ENCODE measurements at places on chromosomes 11 and 22.
A peak's percentile ranks its signal among the peaks of the same experiment; 100 is the strongest.

- DNase-seq, result no peak
Observed at GRCh38 chr22:50438305-50439275, 36.2 kb downstream of the SBF1 start.

GRCh38 chr11:35308157-35308556 lies 111.2 kb downstream of the SLC1A2 start:
- no peak for DNase-seq

DNA sequence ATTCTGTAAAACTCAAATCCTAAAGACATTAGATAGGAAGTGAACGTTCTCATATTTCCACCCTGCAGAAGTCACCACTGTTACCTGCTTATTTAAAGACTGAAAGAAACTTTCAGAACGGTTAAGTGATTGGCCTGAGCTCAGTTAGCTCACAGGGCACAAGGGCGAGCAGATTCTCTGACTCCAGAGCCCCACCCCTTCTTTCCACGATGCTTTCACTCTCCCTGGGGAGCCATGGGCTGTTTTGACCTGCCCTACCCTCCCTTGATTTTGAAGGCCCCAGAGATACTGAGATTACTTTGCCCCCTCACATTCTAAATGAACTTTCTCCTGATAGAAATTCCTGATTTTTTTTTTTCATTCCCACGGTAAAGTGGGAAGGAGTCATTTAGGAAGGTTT lies 33.9 kb downstream of the ARHGAP1 start:
- no peak for DNase-seq

DNA sequence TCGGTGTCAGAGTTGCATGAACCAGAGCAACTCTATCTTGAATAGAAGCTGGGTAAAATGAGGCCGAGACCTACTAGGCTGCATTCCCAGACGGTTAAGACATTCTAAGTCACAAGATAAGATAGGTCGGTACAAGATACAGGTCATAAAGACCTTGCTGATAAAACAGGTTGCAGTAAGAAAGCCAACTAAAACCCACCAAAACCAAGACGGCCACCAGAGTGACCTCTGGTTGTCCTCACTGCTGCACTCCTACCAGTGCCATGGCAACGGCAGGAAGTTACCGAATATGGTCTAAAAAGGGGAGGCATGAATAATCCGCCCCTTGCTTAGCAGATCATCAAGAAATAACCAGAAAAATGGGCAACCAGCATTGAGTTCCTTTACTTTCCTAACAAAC lies 2.4 kb upstream of the KAT5 start:
- DNase-seq, result no peak

DNA sequence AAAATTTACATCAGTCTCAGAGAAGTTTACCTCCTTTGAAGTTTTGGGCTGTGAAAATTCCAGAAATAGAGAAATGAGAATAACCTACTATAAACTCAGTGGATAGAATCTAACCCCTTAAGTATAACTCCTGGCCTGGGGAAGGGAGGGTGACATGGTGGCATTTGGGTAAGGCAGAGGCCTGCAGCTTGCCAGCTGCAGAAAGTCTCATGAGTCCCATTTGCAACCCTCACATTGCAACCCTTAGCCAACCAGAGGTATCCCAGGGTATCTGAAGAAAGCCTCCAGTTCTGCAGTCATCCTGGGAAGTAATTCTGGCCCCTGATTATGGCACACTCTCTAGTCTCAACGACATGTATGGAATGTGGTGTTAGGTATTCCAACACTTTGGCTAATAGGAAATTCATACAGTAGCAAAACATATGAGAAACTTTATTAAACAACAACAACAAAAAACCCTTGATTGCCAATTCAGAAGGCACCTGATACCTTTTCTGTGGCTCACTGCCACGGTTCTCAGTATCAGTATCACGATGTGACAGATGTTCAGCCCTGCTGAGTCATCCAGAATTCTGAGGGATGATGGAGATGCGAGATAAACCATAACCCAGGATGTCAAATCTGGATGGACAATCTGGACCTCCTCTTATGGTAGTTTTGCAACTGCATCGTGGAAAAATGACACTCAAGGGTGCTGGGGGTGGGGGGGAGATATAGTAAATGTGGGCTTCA lies 743.4 kb downstream of the NELL1 start:
- no peak for DNase-seq

DNA sequence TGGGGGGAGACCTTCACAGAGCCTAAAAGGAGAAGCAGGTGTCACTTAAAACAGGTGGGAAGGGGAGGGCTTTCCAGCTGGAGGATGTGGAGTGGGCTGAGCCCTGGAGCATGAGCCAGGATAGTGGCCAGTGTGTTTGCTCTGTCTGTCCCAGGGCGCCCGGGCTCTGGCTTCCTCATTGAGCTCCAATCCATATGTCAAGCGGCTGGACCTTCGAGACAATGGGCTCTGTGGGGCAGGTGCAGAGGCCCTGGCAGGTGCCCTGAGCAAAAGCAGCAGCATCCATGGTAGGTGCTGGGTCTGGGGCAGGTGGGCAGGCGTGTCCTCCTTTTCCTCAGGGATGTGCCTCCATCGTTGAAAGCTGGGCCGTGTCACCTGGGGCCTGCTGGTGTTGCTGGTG lies 2.0 kb downstream of the LRRC74B start:
- no peak for DNase-seq

- no peak for DNase-seq
Observed at GRCh38 chr11:101127699-101128570, 1.7 kb downstream of the PGR start.

DNA sequence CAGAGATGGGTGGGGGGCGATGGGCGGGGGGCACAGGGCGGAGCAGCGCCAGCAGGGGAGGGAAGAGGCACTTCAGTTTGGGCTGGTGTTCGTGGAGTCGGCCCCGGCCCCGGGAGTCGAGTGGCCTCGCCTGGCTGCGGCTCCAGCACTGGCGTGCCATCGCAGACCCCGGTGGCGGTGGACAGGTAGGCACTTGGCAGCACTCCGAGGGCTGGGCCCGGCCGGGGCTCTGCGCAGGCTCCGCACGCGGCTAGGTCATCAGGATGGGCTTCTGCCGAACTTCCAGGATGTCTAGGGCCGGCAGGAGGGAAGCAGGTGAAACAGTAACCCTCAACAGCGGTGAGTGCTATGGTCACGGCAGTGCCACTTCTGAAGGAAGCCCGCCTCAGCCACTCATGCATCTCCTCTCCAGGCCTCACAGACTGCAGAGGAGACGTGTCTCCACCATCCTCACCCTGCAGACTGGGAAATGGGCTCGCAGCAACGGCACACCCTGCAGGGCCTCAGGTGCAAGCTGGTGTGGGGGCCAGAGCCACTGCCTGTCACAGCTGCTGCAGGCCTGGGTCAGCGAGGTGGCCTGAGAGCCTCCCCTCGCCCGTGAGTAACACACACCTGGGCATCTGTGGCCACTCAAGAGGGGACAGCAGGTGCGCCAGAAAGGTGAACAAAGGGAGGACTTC lies 33.3 kb downstream of the NUP50 start:
- no peak for DNase-seq

- DNase-seq, result no peak
Observed at GRCh38 chr11:41456269-41456668, 3.2 kb downstream of the LRRC4C start.

DNA sequence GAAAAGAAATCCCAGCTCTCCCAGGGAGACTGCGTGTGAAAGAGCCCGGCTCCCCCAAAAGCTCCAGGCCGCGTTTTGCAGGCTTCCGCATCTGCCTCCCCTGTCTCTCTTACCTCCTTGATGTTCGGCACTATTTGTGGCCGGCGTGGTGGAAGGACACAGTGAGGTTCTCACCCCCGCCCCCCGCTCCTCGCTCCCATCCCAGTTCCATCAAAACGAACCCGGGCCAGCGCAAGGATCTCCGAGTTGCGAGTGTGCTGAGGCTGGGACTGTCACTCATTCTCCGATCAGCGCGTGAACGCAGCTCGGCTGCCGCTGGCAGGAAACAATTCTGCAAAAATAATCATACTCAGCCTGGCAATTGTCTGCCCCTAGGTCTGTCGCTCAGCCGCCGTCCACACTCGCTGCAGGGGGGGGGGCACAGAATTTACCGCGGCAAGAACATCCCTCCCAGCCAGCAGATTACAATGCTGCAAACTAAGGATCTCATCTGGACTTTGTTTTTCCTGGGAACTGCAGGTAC lies at the start of gene NCAM1:
NCAM1 (plus strand) TSS at position 275 of the 523 bp plus-strand sequence.
- DNase-seq, result peak; percentile 99

GRCh38 chr11:132556316-132556715 lies 976.0 kb downstream of the OPCML start:
- DNase-seq, result no peak

DNA sequence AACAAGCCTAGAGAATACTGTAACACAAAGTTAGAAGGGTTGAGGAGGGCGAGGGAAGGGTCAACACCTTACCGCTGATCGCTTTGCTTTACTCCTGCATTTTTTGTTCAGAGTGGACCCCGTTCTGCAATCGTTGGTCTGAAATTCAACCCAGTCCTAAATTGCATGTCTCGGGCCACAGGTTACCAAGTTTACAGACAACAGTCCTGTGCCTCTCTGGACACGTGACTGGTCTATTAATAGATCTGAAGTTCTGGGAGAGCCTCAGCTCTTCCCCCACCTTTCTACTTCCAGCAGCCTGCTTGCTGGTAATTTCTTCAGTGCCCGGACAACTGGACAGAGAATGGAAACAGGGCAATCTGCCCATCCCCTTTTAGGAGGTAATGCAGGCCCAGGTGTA lies 74.2 kb downstream of the STIM1 start:
- no peak for DNase-seq

DNA sequence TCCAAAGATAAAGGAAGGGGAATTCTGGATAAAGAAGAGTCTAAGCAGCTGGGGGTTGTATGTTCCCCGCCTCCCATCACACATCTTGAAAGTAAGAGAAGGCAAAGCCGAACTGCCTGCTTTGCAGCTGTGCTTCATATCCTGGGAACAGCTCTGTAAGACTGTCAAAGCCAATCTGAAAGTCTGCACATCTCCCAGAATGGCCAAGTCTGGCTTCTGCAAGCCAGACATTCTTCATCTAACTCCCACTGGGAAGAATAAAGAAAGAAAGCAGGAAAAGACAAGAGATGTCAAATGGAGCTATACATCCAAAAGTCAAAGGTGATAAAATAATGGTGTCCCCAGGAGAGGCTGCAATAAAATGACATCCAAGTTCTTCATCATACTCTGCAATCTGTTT lies 15.4 kb downstream of the MORC2 start:
- no peak for DNase-seq

DNA sequence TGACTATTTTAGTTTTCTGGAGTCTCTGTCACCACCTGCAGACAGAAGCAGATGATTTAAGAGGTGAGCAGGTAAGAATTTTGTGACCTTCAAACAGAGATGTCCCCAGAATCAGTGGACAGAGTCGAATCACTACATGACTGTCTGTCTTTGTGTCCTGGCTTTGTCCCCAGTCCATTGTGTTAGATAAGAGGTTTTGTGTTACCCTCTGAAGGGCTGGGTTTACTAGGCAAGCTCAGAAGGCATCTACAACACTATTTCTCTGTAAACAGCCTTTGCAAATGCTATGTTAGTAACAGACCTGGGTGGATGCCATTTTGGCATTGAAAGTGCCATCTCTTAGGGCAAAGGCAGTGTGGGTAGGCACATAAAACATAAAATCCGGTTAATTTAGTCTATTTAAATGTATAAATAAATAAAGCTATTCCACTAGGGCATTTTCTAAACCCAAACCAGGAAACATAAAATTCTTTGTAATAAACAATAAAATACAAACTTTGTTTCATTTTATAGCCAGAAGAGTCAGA lies 40.3 kb upstream of the CADM1 start:
- DNase-seq, result no peak

DNA sequence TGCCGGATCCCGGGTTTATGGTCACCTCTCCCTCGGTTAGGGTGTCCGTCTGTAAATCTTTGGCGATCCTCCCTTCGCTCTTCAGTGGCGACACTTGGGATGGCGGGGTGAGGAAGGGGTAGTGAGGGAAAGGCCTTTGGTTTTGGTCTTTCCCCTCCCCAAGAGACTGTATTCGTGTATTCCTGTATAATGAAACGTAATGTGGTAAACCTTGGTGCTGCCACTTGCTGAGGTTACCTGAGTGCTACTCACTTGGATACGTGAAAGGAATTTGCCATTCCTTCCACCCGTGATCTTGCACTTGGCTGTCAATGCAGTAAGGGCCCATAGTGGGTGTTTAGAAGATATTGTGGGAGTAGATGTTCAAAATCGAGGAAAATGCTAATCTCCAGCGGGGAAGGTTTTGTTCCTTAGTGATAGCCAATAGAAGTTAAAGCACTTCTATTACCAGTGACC lies 578 bp upstream of the NUP160 start:
- no peak for DNase-seq

- no peak for DNase-seq
Observed at GRCh38 chr11:7673724-7674434, 579 bp upstream of the CYB5R2 start.

GRCh38 chr22:39960791-39961746 lies 872 bp downstream of the TMA7B start:
- no peak for DNase-seq

GRCh38 chr11:110000031-110000502 lies 93.1 kb upstream of the ZC3H12C start:
- no peak for DNase-seq

GRCh38 chr22:25888399-25889054 lies 146.5 kb downstream of the MYO18B start:
- DNase-seq, result no peak

DNA sequence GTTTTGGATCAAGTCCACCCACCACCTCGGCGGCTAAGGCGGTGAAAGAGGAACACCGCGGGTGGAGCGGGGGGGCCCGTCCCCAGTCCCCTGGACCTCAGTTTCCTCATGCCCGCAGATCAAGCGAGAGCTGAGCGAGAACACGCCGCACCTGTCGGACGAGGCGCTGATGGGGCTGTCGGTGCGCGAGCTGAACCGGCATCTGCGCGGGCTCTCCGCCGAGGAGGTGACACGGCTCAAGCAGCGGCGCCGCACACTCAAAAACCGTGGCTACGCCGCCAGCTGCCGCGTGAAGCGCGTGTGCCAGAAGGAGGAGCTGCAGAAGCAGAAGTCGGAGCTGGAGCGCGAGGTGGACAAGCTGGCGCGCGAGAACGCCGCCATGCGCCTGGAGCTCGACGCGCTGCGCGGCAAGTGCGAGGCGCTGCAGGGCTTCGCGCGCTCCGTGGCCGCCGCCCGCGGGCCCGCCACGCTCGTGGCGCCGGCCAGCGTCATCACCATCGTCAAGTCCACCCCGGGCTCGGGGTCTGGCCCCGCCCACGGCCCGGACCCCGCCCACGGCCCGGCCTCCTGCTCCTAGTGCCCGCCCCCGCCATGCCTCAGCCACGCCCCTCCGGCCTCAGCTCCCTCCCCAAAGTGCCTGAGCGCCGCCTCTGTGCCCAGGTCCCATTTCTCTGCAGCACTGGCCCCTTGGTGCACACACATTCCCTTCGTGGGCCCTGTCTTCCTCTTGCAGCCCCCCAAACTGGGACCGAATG lies 12.7 kb downstream of the MAFF start:
- no peak for DNase-seq

DNA sequence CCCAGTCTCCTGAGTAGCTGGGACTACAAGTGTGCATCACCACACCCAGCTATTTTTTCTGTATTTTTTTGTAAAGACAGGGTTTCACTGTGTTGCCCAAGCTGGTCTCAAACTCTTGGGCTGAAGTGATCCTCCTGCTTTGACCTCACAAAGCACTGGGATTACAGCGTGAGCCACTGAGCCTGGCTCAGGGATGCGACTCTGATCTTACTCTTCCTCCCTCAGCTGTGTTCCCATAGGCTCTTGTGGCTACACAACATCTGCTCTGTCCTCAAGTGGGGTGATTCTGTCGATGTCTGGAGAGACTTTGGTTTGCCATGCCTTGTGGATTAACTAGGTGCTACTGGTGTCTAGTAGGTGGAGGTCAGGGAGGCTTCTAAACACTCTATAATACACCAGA lies 127.0 kb upstream of the SERPIND1 start:
- DNase-seq, result no peak
